ENCODE measurements at places on chromosomes 6 and 20. TPM values are rescaled to one million over a fixed set of nuclear protein-coding genes. Genes with fewer than 3 reads are reported as not detected.

GRCh38 chr6:105326833-105327770, 75.8 kb downstream of the PREP start:
- no peak overlapping the region for H3K4me3 ChIP-seq
- DNase-seq, result peak; percentile 83
- H3K27ac ChIP-seq, result peak overlapping the region; percentile 62
- H3K4me1 ChIP-seq, result peaks cover 27% of the 10 kb centered on the region
- peaks cover 35% of the 10 kb centered on the region for H3K36me3 ChIP-seq

NKAIN4 gene
- not detected for total RNA-seq

DNA sequence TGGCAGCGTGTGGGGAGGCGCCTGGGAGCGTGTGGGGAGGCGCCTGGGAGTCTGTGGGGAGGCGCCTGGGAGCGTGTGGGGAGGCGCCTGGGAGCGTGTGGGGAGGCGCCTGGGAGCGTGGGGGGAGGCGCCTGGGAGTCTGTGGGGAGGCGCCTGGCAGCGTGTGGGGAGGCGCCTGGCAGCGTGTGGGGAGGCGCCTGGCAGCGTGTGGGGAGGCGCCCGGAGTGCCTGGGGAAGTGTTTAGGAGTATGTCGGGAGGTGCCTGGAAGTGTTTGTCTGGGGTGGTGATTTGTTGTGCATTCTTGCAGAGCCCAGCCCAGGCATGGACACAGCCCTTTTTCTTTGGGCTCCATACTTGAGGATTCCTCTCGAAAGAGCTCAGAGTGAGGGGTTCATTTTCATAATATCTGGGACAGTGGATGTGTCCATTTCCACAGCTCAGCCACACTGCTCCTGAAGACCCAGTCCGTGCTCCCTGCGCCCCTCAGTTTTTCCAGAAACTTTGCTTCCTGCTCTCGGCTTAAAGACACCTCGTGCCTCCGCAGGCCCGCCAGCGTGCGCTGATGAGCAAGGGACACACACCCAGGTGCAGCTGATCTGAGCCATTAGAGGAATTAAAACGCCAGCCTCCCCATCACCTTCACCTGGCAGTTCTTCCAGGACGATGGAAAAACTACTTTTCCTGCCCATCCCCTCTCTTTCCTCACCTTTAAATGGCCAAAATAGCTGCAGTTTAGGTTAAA, 172.2 kb upstream of the THBS2 start:
- no peak for DNase-seq
- no peaks in the 10 kb centered on the region for H3K4me1 ChIP-seq
- H3K27me3 ChIP-seq, result peaks cover 11% of the 10 kb centered on the region
- no peak overlapping the region for H3K4me3 ChIP-seq
- no peaks in the 10 kb centered on the region for H3K36me3 ChIP-seq
- H3K27ac ChIP-seq, result no peak overlapping the region

DNA sequence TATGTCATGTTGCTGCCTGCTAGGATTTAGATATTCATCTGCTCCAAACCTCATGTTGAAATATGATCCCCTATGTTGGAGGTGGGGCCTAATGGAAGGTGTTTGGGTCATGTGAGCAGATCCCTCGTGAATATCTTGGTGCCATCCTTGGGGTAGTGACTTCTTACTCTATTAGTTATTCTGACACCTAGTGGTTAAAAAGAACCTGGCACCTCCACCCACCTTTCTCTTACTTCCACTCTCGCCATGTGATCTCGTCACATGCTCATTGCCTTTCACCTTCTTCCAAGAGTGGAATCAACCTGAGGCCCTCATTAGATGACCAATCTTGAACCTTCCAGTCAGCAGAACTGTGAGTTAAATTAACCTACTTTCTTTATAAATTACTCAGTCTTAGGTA, 549.4 kb upstream of the SYNCRIP start:
- no peak overlapping the region for H3K27ac ChIP-seq
- no peak overlapping the region for H3K4me3 ChIP-seq
- no peaks in the 10 kb centered on the region for H3K36me3 ChIP-seq
- H3K27me3 ChIP-seq, result no peaks in the 10 kb centered on the region

Data from PC-9 (cell line).